ENCODE measurements at places on chromosomes 13 and 19.

DNA sequence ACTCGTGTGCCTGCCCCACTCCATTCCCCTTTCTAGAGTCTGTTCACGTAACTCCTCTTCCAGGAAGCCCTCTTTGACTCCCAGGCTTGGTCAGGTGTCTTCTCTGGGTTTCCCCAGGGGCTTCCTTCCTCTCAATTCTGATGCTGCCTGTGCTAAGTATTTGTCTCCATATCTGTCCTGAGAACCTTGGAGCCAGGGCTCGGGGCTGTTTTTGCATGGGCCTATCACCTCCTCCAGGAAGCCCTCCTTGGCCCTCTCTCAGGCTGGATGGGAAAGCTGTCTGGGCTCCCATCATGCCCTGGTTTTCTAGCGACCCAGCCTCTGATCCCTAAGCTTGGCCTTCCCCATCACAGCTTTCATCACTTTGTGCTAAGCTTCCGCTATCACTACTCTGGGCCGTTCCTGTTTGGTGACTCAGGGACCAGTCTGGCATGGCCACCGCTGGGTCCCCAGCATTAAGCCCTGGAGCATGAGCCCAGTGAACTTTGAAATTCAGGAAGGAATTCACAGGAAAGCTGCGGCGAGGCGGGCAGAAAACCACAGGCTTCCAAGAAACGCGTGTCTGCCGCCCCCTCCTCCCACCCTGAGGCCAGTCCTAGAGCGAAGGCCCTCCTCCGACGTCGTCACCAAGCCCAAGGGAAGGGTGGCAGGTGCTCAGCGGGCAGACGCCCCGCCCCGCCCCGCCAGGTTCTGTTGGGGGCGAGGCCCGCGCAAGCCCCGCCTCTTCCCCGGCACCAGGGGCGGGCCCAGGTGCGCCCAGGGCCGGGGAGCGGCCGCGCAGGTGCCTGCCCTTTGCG lies 486 bp upstream of the SPINT2 start:
- peak; percentile 83 for DNase-seq

DNA sequence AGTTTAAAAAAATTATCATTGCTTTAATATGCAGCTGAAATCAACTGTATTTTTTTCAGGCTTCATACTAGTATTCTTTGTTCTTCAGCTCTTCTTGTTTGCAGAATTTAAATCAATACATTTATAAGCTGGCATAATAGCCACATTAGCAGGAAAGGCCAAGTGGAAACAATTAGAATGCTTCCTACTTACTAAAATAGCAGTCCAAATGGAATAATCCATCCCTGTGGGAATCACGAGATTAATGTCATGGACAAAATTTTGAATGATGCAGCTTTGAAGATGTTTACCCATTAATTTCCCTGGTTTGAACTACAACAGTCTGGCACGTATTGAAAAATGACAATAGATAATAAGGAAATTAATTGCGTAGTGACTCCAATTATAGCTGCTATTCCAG lies 2650.8 kb downstream of the PCDH9 start:
- no peak for DNase-seq

DNA sequence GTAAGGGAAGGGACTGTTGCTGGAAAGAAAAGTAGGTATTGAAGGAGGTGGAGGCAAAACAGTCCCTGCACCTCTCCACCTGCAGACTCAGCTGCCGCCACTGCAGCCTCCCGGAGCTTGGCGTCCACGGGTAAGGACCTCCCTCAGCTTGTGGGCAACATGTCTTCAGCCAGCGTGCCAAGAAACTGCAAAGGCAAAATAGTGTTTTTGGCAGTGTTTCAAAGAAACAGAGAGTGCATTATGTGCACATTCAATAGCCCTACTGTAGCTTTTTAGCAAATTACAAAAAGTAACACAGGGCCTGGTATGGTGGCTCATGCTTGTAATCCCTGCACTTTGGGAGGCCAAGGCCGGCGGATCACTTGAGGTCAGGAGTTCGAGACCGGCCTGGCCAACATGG lies 57.4 kb downstream of the ATP11A start:
- DNase-seq: no peak

GRCh38 chr13:46149272-46150133 lies 32.5 kb downstream of the LCP1 start:
- peak; percentile 56 for DNase-seq

DNA sequence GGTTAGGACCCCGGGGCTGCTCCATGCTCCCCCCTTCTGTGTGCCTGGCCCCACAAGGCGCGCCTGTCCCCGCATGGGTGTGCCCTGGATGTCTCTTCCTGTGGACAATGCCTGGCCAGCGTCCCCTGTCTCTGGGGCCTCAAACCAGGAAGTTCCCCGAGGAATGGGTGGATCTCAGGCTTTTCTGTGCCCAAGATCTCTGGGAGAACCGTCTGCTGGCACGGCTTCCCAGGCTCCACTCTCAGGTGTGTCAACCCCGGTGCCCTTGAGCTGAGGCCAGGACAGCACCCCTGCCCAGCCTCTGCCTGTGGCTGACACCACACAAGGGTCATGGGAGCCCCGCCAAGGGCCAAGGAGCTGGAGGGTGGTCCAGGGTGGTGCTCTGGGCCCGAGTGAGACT lies 15.7 kb downstream of the ZNF444 start:
- no peak for DNase-seq

GRCh38 chr13:99617474-99618255 lies 116.4 kb downstream of the TM9SF2 start:
- DNase-seq: peak; percentile 12

- no peak for DNase-seq
These were observed 131.5 kb upstream of the SPACA7 start for GRCh38 chr13:112244495-112245177.

DNA sequence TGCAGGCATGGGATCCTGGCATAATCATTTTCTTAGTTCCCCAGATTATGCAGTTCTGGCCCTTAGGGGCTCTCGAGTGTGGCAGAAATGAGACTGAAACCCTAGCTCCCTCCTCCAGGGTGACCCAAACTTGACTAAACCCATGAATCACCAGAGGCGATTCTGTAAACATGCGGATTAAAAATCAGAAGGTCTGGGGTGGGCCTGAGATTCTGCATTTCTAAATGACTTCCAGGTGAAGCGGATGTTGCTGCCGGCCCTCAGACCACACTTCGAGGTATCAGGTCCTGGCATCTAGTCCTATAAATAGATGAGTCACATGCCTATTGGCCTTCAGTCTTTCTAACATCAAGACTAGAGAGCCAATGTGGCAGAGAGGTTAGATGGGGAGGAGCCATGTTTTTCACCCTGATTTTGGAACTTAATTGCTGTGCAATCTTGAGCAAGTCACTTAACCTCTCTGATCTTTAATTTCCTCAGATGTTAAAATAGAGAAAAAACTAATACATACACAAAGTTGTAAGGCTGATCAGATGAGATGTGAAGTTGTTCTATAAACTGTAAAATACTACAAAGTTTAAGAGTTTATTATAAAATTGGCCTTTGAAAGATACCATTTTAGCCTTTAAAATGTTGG lies 431.2 kb downstream of the FOXO1 start:
- no peak for DNase-seq

DNA sequence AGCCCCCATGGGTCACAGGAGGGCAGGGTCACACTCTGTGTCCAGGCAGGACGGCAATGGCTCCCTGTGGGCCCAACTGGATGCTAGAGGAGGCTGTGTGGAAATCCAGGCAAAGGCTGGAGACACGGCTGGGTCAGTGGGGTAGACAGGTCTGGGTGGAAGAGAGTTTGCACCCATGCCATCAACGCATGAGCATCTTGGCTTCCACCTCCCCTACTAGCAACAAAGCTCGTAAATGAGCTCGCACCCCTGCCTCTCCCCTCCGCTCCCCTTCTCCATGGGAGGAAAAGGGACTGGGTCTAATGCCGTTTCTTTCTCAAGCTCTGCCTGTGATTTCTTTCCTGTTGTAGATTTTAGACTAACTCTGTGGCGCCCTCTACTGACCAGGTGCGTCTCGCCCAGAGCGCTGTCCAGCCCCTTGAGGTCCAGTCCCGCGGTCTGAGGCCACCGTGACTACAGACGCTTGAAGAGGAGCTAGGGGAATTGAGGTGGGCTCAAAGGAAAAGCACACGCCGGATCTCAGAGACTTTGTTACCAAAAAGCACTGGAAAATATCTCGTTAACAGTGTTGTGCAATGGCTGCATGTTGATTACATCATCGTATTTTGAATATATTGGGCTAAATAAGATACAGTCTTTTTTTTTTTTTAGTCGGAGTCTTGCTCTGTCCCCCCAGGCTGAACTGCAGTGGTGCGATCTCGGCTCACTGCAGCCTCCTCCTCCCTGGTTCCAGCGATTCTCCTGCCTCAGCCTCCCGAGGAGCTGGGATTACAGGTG lies 50.7 kb upstream of the USP29 start:
- DNase-seq: peak; percentile 7

DNA sequence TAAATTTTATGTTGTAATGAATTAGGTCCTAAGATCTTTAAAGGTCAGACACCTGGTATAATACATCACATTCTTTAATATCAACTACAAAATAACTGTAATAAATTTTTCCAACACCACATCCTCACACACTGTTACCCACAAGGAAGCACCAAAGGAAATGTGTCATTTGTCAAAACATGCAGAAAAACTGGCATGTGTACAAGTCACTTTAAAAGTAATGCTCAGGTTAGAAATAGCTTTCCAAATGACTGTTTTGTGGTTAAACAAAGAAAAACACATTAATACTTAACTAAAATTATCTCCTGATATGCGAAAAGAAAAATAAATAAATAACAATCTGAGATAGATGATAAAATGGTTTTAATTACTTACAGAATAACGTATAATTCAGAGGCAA lies 74.7 kb downstream of the MZT1 start:
- no peak for DNase-seq

- no peak for DNase-seq
These were observed 59.3 kb downstream of the ATP11A start for GRCh38 chr13:112748947-112749735.

GRCh38 chr13:113856716-113857065 lies 7.2 kb downstream of the GAS6 start:
- no peak for DNase-seq

DNA sequence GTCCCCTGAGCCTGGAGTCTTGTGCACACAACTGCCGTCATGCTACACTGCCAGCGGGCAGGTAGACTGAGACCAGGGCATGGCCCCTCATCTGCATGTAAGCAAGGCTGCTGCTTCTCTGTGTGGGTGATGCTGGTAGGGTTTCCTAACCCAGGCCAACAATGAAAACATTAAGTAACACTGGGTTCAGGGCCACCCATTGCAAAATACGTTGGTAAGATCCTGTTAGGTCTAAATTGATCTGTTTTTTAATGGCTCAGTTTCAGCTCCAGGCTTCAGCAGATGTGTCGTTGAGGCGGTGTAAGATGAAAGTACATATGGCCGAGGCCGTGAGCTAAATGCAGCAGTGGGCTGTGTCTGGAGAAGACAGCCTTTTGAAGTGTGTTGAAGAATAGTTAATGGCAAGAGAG lies 383.4 kb downstream of the IRS2 start:
- DNase-seq: no peak

GRCh38 chr19:3585301-3586126 lies at the start of gene GIPC3:
Gene GIPC3 (plus strand): TSS chr19:3585478. CDS start chr19:3585598, 120 bp downstream.
- DNase-seq: no peak

- DNase-seq: no peak
These were observed 47.7 kb downstream of the FLT1 start for GRCh38 chr13:28447206-28447605.

DNA sequence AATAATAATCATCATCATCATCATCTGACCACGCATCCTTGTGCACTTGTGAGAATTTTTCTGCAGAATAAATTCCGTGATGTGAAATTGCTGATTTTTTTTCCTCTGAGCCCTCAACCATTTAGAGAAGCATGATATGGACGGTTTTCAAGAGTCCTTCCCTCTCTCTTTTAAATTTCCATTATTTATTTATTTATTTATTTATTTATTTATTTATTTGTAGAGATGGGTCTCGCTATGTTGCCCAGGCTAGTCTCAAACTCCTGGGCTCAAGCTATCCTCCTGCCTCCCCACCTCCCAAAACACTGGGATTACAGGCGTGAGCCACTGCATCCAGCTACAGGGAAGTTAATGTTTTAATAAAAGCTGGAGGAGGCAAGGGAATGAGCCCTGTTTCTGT lies 39.6 kb downstream of the CACNA1A start:
- no peak for DNase-seq

DNA sequence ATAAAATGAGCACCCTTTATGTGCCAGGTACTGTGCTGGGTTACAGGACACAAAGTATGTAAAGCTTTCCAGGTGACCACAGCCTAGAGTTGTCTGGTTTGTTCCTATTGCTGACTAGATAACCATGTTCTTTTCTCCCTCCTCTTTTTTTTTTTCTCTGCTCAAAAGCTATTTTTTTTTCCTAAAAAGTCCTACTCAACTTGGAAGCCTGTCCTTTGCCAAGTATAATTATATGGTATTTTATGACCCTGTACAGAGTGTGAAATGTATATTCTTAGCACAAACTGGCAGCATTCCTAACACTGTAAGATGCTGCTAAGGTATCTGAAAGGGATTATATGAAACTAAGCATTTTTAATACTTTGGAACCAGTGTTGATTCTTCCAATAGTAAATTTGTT lies 171.0 kb downstream of the GPC6 start:
- DNase-seq: no peak

DNA sequence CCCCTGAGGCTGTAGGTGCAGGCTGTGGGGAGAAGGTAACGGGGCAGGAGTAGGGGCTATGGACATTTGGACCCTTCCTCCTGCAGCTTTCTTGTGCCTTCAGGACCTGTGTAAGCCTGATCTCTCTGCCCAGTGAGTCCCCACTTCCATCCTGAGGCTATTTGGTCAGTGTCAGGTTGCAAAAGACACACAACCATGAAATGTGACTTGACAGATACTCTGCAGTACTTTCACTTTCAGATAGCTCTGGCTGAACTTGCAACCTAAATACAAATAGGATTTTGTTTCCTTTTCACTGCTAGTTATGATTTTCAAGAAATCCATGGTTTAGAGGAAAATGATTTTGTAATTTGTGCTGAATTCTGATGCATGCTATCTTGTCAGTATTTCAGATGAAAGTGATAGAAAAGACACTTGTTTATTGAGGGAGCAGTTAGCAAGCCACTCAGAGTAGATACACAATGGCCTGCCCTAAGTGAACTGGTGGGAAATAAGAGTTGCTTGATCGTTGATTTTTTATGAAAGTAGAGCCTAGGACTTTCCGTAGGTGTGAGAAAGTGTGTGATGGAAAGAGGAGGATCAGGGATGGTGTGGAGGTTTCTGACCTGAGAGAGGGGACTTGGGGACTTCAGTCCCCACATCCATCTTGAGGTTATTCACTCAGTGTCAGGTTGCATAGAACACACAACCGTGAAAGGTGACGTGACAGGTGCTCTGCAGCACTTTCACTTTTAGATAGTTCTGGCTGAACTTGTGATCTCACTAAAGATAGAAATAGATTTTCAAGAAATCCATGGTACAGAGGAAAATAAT lies 18.1 kb upstream of the EID2 start:
- no peak for DNase-seq

DNA sequence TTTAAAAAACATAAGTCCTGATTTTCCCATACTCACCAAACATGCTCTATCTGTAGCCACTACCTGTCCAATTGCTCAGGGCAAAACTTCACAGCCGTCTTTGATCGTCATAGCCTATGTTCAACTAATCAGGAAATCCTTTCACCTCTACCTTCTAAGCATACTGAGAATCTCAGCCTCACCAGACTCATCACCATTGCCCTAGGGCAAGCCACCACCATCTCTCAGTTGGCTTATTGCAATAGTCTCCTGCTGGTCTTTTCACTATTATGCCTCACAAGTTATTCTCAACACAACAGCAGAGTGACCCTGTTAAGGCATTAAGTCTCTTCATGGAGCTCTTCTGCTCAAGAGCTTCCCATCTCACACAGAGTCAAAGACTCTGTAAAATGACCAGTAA lies 260.4 kb upstream of the MAB21L1 start:
- no peak for DNase-seq

Measured in activated CD4-positive, alpha-beta T cell treated with anti-CD3 and anti-CD28 coated beads, Interleukin-2, amount 50 U/mL, for 48 hours (primary cell).